H1 (cell line): ENCODE measurements at places on chromosomes 16 and 17. TPM values are rescaled to one million over a fixed set of nuclear protein-coding genes. Genes with fewer than 3 reads are reported as not detected.

STH gene
- not detected in 2 replicates for total RNA-seq

GRCh38 chr16:88368994-88369393 is 13.8 kb upstream of the ZNF469 start:
- no peak for DNase-seq

DNA sequence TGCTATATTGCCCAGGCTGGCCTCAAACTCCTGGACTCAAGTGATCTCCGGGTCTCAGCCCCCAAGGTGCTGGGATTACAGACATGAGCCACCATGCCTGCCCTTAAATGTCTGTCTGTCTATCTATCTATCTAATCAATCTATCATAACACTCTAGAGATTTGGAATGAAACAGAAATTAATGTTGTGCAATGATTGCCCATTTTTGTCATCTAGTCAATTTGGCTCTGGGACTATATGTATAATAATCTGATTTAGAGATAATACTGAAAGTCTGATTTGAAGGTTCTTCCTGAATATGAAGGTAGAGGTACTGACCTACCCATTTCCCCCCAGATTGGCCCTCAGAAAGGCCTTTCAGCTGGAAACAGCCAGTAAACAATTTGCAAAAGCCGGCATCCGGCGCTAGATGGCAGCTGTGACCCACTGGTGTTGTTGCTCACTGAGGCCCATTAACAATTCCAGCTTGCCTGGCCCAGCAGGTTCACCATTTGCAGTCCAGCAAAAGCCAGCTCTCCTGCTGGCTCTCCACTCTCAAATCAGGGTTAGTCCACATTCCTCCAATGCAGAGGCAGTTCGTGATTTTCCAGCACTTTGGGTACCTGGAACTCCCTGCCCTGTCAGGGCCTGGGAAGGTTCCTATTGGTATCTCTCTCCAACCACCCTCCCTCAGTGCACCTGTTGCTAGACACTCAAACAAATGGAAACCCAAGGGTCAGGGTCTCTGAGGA is 22.9 kb upstream of the C16orf87 start:
- DNase-seq = peak; percentile 87

DNA sequence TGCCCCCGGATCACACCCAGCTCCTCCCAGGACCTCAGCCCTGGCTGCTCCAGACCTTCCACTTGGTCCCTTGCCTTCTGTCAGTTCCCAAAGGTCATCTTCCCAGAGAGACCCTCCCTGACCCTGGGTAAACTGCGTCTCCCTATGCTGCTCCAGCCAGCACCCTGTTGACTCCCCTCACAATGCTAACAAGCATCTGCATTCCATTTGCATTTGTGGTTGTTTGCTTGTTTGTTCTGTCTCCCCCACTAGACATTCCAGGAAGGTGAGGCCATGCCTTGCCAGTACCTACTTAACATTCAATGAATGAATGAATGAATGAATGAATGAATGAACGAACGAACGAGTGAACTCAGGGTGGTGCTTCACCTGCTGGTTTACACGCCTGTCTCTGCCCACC is 171.2 kb downstream of the WSCD1 start:
- no peak for DNase-seq

- DNase-seq = no peak
Measured at GRCh38 chr16:47986031-47986430, 169.8 kb downstream of the ABCC12 start.

DNA sequence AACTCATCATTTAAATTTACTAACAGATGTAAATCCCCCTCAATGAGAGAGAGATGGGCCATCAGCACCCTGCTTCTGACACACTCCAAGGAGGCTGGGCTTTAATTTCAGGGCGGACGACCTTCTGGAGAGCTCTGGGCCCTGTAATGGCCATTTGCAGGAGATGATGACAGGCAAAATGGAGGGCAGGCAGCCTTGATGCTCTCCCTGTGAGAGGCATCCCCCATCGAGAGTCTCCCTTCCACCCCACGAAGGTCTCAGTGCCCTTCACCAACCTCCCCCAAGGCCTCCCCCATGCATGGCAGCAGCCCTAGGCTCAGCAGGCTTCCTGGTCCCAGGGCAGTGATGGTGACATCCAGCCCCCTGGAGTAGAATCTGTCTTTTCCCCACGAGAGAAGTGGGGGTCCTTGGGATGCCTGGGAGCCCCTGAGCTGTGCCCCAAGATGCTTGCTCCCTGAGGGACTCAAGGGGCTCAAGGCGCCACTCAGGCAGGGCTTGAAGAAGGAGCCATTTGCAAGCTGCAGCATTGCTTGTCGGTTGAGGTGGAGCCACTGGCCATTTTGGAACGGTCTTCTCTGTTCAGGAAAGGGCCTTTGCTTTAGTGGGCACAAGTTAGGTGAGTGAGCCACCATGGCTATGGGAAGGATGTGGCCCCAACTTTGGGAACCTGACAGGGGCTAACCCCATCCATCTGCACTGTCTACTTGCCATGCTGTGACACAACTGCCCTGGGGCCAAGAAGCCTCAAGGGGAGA is 82.6 kb downstream of the C16orf78 start:
- DNase-seq = no peak
